RCC 7860 (cell line): ENCODE measurements at places on chromosomes 16 and 17.

DNA sequence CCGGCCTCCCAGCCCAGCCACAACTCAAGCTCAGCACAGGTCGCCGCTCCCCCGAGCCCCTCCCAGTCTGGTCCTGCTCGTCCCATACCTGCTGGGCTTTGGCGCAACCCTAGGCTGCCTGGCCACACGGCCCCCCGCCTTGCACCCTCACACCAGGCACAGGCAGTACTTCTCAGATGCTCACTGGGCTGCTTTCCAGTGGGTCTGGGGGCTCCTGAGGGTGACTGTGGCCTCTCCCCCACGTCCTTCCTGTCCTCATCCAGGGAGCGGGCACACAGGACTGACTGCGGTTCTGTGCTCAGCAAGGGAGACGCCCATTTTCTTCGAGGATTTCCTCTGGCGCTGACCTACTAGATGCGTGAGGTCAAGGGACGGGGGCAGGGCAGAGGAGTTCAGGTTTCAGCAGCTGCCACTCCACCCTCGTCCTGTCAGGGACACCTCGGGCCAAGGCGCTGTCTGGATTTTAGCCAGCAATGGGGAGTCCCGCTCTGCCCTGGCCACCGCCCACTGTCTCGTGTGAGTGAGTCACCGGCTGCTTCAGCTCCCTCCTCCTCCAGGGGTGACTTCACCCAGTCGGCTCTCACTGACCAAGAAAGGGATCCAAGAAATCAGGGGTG lies 115.8 kb downstream of the NPIPB11 start:
- peak; percentile 97 for DNase-seq

DNA sequence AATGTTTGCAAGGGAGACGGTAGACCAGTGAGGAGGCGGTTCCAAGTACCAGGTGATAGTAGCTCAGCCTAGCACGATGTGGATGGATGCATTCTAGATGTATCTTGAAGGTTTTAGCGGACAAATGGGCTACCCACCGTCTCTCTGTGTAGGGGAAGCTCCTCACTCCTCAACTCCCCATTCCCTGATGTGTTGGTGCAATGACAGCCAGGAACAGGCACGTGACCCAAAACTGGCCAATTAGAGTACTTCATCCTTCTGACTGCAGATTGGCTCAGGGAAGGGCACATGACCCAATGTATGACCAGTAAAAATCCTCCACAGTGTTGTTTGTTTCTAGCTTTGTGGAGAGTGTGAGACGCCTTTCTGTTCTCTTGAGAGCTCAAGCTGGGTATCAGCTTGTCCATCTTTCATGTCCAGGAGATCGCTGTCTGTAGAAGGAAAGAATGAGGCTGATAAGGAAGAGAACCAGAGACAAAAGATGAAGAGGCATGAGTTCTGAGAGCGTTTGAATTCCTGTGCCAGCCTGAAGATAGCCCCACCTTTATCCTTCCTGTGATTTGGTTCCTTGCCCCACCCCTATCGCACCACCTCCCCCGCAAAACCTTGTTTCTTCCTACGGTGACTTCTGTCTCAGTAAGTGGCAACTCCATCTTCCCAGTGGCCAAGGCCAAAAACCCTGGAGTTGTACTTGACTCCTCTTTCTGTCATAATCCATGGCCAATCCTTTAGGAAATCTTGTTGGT lies 2.3 kb upstream of the BORCS6 start:
- DNase-seq = peak; percentile 64

- no peak for DNase-seq
Measured at GRCh38 chr17:35715416-35715815, 16.0 kb upstream of the RASL10B start.

- DNase-seq = no peak
Measured at GRCh38 chr17:58666858-58667267, 25.0 kb downstream of the TEX14 start.

DNA sequence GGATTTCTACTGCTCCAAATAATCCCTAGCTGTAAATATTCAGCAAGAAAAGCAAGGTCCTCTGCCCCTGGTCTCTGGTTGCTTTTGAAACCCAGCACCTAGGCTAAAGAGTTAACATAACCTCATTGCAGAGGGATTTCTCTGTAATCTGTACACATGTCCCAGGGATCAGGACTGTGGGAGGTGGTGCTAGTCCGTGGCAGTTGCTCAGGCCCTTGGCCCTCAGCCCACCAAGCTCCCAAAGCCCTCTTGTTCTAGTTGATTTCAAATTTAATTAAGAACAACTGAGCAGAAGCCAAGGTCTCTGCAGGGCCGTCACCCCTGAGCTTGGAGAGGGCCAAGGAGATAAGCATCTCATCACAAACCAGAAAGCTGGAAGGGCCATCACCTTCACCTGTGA lies 181.1 kb downstream of the SOX9 start:
- DNase-seq = no peak

- DNase-seq = no peak
Measured at GRCh38 chr17:68497885-68498319, 14.3 kb upstream of the PRKAR1A start.
